Effector memory CD8-positive, alpha-beta T cell (primary cell): ENCODE measurements at places on chromosomes 7 and 10.

- no peak for DNase-seq
Measured at GRCh38 chr7:116271161-116271913, 61.0 kb downstream of the TES start.

DNA sequence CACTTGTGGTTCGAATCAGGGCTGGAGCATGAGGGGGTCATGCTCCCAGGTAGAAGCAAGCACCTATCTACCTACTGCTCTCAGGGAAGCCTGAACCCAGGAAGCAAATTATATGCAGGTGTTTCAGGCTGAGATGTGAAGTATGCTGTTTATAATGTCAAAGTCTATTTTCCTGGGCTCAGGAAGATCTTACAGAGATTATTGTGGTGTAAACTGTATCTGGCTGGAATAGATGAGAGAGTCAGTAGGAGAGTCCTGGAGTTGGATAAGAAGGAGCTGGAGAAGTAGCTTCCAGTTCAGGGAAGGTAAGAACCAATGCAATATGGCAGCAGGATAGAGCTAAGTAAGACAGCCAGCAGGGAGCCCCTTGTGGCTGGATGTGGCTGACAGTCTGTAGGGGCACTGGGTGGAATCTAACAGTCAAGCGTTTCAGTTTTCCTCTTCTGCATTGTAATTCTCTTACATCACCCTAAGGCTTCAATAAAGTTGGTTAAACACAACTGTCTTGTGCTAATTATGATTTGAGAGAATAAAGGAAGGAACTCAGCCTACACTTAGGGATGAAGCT is 105.9 kb upstream of the EEPD1 start:
- DNase-seq, result no peak

DNA sequence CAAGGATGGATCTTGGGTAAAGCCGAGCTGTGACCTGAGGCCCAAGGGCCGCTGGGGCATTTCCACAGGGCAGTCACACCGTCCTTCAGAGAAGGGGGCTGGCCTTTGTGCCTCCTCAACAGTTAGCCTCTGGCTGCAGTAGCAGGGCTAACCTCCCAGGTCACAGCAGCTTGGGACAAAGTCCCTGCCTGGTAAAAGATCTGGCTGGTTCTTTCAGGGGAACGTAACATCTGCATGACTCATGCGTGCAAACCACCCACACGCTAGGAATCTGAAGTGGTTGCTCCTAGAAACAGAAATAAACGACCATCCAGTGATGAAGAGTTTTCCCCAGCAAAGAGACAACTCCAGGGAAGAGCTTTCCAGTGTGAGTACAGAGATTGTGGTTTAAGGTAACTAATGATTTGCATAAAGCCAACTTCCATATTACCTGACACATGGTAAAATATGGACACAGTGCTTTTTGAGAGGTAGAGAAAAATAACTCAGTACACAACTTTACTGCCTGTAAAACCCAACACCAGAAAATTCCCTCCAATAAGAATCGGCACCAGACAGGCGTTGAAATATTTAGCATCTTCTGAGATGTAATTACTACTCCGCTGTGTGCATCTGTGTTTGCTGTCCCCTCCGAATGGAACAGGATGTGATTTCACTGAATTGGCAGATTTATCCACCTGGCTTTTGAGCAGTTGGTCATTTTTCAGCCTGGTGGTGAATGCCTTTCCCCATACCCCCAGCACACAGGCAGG is 84.9 kb upstream of the ADRB1 start:
- no peak for DNase-seq

DNA sequence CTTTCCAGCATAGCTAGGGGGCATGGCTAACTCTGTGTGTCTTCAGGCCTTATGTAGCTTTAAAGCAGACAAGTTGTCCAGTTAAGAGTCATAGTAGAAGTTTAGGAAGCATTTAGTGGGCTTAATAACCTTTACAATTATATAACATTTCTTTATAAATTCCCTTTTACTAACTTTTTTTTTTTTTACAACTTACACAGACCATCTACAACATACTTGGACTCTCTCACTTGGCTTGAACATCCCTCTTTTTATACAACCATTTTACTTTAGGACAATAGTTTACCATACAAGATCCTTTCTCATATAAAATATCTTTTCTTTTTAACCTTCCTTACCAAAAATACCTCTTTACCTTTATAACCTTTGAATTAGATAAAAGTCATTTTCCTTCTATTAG is 26.3 kb downstream of the SP4 start:
- no peak for DNase-seq

DNA sequence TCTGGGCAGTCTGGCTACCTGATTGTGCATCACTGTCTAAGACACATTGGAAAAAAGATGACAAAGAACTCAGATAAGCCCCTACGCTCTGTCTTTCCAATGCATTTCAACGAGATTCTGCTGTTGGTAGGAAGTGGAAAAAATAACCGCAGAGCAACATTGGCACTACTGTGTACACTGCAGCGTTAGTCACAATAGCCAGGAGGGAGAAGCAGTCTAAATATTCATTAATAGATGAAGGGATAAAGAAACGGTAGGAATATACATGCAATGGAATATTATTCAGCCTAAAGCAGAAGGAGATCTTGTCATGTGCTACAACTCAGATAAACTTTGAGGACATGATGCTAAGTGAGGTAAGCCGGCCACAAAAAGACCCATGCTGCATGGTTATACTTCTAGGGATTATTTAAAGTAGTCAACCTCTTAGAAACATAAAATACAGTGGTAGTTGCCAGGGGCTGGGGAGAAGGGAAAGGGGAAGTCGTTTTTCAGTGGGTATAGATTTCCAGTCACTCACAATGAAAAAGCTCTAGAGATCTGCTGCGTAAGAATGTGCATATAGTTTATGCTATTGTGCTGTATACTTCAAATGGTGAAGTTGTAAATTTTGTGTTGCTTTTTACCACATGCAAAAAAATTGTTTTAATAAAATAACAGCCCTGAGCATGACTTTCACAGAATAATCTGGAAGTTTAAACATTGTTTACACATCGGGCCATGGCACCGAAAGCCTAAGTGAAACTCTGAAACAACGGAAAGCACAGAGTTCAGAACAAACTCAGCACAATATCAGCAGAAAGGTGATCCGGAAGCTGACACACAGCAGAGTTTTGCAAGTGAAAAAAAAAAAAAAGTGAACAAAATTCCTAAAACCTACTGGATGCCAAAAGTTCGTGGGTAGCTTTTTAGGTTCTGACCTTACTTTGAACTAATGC is 40.1 kb downstream of the ELMO1 start:
- DNase-seq, result no peak

DNA sequence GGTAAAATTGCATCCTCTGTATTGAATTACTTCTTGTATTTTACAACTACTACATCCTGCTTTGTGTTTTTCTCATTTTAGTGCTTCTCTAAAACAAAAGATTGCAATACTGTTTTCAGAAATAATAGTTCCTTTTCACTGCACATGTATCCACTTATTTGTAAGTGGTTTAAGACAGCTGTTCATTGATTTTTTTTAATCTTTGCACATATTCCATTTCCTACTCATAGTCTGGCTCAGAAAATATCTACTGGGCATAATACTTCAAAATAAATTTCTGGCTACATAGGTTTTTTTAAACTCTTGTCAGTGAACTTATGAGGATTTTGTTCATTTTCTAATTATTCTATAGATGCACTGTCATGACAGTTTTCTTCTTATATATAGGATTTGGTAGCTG is 54.8 kb downstream of the SND1 start:
- DNase-seq, result no peak

- no peak for DNase-seq
Measured at GRCh38 chr10:3014968-3015367, 52.4 kb upstream of the PFKP start.

GRCh38 chr10:132636358-132636757 is 98.8 kb downstream of the INPP5A start:
- DNase-seq, result no peak

- no peak for DNase-seq
Measured at GRCh38 chr10:37489658-37490003, 364.2 kb downstream of the ANKRD30A start.

- no peak for DNase-seq
Measured at GRCh38 chr7:25859412-25860274, 292.4 kb upstream of the NFE2L3 start.

GRCh38 chr7:130982160-130982638 is 248.2 kb upstream of the KLF14 start:
- DNase-seq, result peak; percentile 29

GRCh38 chr7:1248143-1248915 is 15.7 kb downstream of the UNCX start:
- DNase-seq, result no peak

DNA sequence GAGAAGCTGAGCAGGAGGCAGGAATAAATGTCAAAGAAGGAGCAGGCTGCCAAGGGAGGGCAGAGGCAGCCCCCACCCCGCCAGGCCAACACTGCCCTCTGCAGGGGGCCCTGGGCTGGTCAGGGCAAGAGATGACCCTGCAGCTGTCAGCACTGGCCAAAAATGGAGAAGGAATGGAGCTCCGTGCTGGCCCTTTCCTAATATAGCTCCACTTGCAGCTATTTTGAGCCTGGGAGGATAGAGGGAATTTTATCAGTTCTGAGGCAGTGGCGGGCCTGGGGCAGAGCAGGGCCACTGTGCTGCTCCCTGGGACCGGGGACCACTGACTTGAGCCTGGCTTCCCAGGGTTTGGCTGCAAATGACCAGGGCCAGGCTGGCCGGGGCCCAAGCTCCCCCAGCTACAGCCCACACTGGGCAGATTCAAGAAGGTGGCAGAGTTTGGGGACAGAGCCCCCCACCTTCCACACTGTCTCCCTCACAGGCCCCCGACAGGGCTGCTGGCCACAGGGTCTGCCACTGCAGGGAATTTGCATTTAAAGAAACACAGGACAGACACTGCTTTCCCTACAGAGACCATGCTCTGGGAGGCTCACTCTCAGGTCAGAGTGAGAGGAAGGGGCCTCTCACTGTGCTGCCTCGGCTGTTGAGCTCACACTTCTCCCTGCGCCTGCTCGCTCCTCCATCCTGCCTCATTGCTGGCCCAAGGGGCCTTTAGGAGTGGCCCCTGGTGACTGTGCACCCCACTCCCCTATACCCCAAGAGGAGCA is 16.2 kb downstream of the LDB3 start:
- DNase-seq, result no peak

DNA sequence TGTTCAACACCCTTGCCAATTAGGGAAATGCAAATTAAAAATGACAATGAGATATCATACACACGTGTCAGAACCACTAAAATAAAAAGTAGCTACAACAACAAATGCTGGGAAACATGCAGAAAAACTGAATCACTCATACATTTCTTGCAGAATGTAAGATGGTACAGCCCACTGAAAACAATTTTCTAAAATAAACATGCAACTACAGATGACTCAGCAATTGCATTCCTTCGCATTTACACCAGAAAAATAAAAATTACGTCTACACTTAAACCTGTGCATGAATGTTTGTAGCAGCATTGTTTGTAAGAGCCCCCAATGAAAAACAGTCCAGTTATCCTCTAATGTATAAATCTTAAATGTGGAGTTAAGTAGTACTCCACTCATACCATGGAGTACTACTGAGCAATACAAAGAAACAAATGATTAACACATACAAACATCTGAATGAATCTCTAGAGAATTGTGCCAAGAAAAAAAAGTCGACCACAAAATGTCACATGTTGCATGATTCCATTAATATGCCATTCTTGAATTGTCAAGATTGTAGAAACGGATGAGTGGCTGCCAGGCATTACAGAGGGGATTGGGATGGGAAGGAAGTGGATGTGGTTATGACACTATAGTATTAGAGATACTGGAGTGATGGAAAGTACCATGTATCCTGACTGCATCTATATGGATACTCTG is 134.6 kb upstream of the NPSR1 start:
- DNase-seq, result no peak

- peak; percentile 27 for DNase-seq
Measured at GRCh38 chr10:114801411-114801813, 20.2 kb upstream of the FHIP2A start.

- no peak for DNase-seq
Measured at GRCh38 chr7:88216276-88216675, 3.6 kb downstream of the SRI start.

- DNase-seq, result no peak
Measured at GRCh38 chr10:48901319-48901718, 38.3 kb downstream of the LRRC18 start.

GRCh38 chr7:94999069-94999351 is 91.6 kb downstream of the PPP1R9A start:
- no peak for DNase-seq

GRCh38 chr10:73113551-73113950 is 3.3 kb downstream of the NUDT13 start:
- DNase-seq, result no peak

GRCh38 chr7:37007691-37008090 is 283.4 kb upstream of the AOAH start:
- DNase-seq, result no peak

- DNase-seq, result no peak
Measured at GRCh38 chr7:32639122-32639521, 143.8 kb downstream of the AVL9 start.

- peak; percentile 47 for DNase-seq
Measured at GRCh38 chr7:150999497-151000230, 8.8 kb downstream of the NOS3 start.

DNA sequence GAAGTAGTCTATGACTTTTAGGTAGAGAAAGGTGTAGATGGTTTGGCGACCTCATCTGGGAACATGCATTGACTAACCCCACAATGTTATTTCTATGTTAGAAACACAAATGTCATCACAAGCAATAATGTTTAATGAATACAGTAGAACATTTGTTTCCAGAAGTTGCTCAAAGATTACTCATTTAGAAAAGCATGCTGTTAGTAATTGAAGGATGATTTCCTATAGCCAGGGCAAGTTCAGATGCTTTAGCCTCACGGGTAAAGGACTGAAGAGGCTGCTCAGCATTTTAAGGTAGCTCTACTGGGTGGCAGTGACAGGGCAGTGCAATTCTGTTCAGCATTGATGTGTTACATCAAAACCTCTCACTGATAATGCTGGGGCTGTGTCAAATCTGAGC is 199.3 kb upstream of the FZD1 start:
- DNase-seq, result no peak

DNA sequence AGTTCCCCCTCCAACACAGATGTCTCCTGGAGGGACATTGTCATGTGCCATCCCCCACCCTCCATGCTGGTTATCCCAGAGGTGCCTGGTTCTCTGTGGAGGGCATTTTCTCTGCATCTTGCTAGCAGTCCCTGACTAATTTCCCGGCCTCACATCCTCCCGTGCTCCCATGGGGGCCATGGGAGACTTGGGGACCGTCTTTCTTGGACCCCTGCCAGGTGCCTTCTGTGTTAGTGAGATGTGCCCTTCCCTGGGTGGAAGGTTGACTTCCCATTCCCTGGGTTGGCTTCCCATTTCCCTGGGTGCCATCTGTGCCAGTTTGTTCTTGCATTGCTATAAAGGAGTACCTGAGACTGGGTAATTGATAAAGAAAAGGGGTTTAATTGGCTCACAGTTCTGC is 22.5 kb upstream of the GNA12 start:
- DNase-seq, result no peak

GRCh38 chr7:158955146-158955870 is 99.0 kb downstream of the DYNC2I1 start:
- DNase-seq, result no peak
